Type B pancreatic cell (in vitro differentiated cells): ENCODE measurements at places on chromosomes 1 and 21. TPM values are rescaled to one million over a fixed set of nuclear protein-coding genes. Genes with fewer than 3 reads are reported as not detected.

Gene MROH9
- total RNA-seq, result not detected in 2 replicates

- DNase-seq, result no peak
Observed at GRCh38 chr1:197848350-197848749, 54.1 kb upstream of the C1orf53 start.

DNA sequence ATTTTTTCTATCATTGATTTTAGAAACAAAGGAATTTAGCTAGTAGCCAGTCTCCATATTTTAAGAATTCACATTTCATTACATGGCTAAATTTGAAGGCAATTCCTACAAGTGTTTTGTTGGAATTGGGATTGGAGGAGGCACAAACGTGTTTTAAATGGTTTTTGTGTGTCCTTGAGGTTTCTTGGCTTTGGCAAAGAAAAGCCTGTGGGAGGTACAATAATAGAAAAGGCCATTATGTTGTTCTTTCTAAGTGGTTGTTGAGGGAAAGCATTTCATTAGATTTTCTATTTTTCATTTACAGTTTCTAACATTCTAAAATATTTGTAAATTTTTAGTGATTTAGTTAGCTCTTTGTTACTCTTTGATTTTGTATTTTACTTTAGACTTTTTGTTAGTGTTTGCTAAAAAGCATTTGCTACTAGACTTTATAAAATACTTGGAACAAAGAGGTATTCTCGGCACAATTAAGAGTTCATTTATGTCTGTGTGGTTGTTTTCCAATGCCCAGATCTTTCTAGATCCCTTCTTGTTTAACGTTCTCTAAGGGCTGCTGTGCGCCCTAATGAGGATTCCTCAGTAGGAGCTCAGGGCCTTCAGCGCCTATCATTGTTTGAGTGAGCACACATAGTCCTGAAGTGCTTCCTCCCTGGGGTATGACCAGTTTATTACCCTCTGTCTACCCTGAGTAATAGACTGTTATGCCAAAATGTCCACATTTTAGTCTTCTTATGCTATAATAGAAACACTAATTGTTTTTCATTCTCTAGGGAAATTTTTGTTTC is 70.0 kb upstream of the KIAA1614 start:
- DNase-seq, result no peak

GRCh38 chr21:45120975-45121374 is 46.6 kb downstream of the ADARB1 start:
- DNase-seq, result no peak

GRCh38 chr1:2543543-2544092 is 12.6 kb upstream of the TNFRSF14 start:
- DNase-seq, result no peak
